ENCODE measurements at places on chromosomes 16 and 17.

- DNase-seq, result no peak
These were observed 47.1 kb downstream of the TEX2 start for GRCh38 chr17:64216000-64216337.

DNA sequence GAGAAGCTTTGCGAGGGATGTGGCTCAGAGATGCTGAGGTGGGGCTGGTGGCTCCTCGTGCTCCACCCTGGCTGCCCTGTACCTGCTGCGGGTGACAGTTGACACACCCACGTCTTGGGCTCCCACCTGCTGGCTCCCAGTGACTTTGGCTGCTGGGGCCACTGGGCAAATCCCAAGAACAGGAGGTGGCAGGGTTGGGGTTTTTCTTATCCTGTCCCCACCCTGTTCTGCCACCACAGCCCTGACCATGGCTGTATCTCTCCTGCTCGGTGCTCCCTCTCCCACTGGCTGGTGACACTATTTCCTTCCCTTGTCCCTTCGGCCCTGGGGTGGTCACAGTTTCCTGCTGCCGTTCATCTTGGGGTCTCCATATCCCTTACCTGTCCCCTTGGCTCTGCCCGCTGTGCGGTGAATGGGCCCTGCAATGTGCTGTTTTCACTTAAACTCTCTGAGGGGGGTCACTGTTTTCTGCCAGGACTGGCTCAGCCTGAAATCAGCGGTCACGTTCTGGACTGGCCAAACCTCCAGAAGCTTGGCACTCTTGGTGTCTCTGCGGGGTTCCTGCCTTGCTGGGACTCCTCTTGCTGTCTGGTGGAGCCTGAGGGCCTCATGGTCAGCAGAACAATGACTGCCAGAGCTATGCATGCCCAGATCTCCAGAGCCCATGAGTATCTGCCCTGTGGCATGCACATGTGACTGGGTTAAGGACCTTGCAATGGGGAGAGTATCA, 144.2 kb downstream of the IRF8 start:
- DNase-seq, result no peak

DNA sequence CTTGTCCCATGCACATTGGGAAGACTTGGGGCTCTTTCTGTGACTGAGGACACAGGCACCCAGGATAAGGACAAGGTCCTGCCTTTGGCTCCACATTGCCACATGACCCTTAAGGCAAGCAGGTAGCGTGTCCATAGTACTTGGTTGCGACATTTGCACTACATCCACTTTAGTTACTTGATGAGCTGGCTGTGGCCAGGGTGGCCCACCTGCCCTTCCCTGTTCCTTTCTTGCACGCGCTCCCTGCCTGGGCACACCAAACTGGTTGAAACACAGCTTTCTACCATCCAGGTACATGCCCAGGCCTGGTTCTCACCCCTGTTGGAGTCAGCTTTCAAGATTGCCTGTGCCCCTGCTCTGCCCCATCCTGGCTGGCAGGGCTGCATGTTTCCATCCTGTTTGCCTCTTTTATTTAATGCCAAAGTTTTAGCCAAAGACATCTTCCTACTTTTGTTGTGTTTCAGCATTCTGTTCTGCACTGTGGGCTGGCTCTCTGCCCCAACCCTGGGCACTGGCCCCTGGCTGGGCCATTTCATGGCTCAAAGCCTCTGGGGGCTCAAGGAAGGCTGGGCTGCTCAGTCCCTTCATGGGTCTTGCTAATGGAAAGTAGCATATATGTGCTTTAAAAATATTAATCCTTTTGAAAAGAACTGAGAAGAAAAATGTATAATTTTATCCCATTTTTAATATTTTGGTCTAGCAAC, 3.2 kb downstream of the B3GNT9 start:
- DNase-seq, result no peak

GRCh38 chr17:79144133-79144532, 69.5 kb downstream of the ENGASE start:
- DNase-seq, result no peak

DNA sequence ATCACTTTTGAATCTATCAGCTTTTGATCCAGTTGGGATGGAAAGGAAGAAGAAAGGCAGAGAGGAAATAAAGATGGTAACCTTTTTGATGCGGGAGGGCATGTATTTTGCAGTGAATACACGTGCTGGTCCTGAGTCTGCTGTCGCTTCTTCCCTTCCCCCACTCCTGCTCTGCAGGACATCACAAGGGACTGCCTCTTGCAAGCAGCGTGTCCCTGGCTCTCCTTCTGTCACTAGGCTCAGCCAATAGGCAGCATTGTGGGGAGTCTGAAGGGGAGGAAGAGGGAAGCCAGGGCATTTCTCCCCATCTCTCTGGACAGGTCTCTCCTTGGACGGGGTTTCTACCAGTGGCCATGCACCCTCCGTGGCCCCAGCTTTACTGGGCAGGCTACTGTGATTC, 15.7 kb upstream of the WFDC1 start:
- no peak for DNase-seq

GRCh38 chr17:73646409-73647300, 2.4 kb upstream of the SDK2 start:
- DNase-seq, result peak; percentile 48

- no peak for DNase-seq
These were observed 69.9 kb upstream of the SEC14L1 start for GRCh38 chr17:77070888-77071279.
